Suprapubic skin (tissue), 4 donors: ENCODE measurements at places on chromosomes 4 and X.

DNA sequence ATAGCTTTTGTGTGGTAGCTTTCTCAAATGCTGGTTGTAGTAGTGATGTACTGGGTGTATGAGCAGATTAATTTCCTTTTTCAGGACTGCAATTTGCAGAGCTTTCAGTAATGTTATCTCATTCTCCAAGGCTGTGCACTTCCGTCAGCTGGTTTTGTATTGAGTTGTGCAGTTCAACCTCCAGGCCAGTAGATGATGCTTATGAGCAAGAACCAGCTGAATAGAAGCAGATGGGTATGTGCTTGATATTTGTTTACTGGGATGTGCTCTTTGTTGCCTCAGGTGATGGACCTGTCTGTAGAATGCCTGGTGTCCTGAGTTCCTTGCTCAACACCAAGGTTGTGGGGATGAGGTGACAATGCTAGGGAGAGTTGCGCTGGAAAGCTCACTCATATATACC lies 462.8 kb downstream of the PCDH18 start:
- DNase-seq, result no peak

DNA sequence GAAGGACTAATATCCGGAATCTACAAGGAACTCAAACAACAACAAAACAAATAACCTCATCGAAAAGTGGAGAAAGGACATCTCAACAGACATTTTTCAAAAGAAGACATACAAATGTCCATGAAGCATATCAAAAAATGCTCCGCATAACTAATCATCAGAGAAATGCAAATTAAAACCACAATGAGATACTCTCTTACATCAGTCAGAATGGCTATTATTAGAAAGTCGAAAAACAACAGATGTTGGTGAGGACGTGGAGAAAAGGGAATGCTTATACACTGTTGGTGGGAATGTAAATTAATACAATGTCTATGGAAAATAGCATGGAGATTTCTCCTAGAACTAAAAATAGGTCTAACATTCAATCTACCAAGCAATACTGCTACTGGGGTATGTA lies 51.1 kb upstream of the MYOZ2 start:
- no peak for DNase-seq

DNA sequence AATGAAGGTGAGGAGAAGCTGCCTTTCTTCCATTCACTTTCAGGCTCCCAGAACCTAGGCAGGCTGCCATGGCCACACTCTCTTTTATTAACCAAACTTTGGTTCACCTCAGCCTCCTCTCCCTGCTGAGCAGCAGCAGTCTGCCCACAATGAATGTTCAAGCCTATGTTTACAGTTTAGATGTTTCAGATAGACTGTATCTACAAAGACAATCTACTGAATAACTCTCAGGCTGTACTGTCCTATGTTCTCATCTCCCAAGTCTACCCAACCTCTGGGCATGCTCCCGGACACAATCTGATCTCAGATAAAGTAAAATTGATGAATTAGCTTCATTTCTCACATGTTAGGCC lies 59.2 kb upstream of the TMEM164 start:
- no peak for DNase-seq

GRCh38 chrX:100379388-100379986 lies 30.6 kb downstream of the PCDH19 start:
- no peak for DNase-seq
